ENCODE measurements at places on chromosomes 6 and 20.
A peak's percentile ranks its signal among the peaks of the same experiment; 100 is the strongest.

DNA sequence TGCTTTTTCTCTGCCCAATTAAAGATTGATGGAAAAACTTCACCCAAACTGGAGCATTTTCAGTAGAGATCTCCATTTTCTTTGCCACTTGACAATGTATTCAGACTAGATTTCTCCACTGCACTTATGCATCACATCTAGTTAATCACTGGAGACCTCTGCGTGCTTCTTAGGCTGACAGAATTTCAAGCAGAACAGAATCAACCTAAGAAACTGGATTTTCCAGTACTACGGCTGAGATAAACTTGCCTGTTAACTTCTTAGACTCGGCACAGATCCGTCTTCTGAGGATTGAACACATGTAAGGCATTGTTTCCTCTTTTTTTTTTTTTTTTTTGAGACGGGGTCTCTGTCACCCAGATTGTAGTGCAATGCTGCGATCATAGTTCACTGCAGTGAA, 139.2 kb downstream of the LRRC1 start:
- DNase-seq = no peak

- peak; percentile 31 for DNase-seq
Measured at GRCh38 chr6:56314683-56315523, 67.5 kb upstream of the COL21A1 start.

- DNase-seq = no peak
Measured at GRCh38 chr20:10826111-10826510, 152.3 kb upstream of the JAG1 start.

GRCh38 chr6:143136647-143137046, 76.0 kb downstream of the AIG1 start:
- no peak for DNase-seq

- no peak for DNase-seq
Measured at GRCh38 chr6:5199283-5199682, 61.5 kb downstream of the LYRM4 start.

DNA sequence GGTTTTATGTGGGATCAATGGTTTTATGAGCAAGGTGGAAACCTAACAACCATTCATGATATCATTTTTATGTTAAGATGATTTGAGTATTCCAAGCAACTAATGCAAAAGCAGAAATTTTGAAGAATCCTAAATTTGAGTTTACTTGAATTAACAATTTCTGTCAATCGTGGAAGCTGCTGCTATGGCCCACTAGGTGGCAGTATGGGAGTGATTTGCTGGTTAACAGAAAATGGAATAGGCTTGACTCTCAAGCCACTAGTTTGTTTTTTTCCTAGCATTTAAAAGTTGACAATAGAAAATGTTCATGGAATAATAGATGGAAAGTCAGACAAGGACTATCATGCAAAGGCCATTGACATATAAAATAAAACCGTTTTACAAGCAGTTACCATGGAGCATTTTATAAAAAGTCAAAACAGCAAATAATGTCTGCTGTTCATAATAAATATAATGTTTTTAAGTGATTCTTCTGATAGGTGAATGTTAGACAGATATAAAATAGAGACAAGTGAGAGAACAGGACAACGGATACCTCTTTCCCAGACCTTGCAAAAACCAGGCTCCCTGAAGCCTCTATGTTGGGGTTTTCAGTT, 43.0 kb upstream of the TMEM200A start:
- DNase-seq = no peak

GRCh38 chr6:90993770-90994169, 406.9 kb upstream of the MAP3K7 start:
- DNase-seq = no peak

- DNase-seq = peak; percentile 59
Measured at GRCh38 chr6:111013144-111013915, 31.5 kb downstream of the RPF2 start.

Measured in NCI-H2029 treated with DMSO at 0.1 percent for 48 hours (cell line).